RPMI7951 (cell line): ENCODE measurements at places on chromosomes 6 and 20.

DNA sequence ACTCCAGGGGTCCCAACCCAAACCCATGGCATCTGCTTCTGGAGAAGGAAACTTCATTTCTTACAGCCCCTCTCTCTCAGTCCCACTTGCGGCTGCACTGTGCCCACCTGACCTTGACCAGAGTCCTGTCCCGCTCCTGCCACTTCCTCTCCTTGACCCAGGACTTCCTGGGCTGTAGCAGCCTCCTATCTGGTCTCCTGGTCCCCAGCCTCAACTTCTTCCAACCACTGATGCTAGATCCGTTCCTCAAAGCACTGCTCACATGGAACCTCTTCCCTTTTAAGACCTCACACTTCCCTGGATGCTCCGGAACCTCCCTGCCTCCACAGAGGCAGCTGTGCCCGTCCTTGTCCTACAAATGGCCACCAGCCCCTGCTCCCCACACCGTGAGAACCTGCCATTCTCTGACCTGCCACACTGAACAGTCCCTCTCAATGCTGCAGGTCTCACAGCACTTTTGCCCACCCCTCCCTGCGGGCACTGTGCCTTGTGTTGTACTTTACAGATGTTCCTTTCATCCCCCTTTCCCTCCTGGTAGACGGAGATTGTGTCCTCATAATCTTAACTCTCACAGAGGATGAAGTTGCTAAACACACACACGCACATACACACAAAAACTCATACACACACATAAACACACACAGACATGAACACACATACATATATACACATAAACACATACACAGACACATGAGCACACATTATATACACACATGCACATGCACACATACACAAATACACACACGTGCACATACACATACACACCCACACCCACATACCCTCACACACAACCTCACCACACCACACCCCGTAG is 59.6 kb upstream of the NXT1 start:
- no peak for DNase-seq

DNA sequence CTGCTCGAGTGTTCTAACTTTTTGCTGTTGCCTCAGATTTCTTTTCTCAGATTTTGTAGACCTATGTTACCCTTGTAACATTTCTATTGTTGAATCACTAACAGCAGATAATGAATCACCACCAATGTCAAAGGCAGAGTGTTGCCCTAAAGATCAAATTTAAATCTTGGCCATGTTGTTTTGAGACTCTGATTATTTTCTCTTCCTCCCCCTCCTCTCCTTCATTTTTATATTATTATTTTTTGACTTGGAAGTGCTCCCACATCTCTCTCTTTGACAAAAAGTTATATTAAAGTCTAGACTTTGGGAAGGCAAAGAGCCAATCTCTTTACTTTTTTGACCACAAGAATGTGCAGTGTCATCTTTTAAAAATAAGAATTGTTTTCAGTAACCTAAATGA is 422.7 kb downstream of the NKAIN2 start:
- DNase-seq: no peak

DNA sequence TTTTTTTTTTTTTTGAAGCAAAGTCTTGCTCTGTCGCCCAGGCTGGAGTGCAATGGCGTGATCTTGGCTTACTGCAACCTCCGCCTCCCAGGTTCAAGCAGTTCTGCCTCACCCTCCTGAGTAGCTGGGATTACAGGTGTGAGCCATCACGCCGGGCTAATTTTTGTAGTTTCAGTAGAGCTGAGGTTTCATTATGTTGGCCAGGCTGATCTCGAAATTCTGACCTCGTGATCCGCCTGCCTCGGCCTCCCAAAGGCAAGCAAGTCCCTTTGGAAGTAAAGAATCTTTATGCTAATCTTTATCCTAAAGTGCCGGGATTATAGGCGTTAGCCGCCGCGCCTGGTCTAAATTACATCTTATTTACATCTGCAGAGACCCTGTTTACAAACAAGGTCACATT is 1.5 kb downstream of the PSMG4 start:
- no peak for DNase-seq

GRCh38 chr6:45074439-45074838 is 253.7 kb upstream of the RUNX2 start:
- DNase-seq: no peak

DNA sequence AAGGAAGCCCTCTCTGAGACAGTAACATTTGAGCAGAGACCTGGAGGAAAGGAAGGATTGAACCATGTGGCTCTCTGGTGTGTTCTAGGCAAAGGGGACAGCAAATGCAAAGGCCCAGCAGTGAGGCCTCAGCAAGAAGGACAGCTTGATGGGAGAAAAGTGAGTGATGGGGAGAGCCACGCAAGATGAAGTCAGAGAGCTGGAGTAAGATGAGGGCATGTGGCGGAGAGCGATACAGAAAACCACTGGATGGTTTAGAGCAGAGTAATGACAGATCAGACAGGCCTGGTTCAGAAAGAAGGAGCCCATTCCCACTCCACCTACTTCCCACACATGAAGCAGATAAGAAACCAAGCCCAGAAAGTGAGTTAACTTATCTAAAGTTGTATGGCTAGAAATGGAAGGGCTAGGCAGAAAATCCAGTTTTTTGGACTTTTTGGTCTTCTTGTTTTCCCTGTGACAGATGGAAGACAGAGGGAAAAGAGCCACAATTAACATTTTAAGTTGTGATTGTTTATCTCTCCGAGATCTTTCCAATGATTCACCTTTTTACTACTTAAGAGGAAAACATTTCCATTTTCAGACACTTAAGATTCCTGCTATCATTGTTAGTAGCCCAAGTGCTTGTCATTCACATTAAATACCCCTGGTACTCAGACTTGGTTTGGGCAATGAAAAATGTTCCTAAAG is 723 bp upstream of the SNPH start:
- DNase-seq: peak; percentile 39

- peak; percentile 80 for DNase-seq
These were observed 776.4 kb upstream of the NRSN1 start for GRCh38 chr6:23349521-23350147.

- no peak for DNase-seq
These were observed 32.6 kb downstream of the MYT1 start for GRCh38 chr20:64196847-64197306.

DNA sequence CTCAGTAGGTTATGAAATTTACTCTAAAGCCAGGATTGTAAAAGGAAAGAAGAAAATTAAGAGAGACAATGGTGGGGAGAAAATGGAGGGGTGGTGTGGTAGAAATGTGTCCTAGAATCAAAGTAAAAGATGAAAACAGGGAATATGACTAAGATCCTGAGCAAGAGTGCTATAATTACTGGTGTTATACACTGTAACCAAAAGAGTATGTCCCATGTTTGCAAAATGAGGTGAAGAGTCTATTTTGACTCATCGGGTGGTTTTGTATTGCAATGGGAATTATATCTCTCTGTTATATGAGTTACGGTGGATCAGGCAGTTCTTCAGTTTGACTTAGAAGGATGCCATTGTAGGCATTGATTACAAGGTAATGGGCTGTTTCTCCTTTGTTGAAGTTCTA is 8.5 kb downstream of the L3MBTL3 start:
- DNase-seq: no peak

- DNase-seq: no peak
These were observed 177.9 kb downstream of the MBOAT1 start for GRCh38 chr6:20034408-20034769.

- DNase-seq: peak; percentile 13
These were observed 15.1 kb downstream of the TBC1D32 start for GRCh38 chr6:121319112-121319553.

DNA sequence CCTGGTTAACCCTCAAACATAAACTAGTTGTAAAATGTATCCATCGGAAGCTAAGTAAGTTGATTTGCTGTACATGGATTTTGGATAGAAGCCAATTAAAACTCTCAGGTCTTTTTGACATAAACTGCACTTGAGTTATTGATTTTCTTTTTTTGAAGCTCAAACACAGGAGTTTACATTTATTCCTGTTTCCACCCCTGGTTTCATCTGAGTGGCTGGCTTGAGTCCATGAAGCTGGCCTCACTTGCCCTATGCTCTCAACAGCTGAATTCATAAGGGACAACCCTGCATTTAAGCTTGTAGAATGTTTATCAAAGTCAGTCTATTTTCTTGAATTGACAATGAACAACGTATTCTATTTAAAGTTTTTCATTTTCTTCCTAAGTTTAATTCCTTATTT is 58.1 kb upstream of the PLEKHG1 start:
- no peak for DNase-seq

DNA sequence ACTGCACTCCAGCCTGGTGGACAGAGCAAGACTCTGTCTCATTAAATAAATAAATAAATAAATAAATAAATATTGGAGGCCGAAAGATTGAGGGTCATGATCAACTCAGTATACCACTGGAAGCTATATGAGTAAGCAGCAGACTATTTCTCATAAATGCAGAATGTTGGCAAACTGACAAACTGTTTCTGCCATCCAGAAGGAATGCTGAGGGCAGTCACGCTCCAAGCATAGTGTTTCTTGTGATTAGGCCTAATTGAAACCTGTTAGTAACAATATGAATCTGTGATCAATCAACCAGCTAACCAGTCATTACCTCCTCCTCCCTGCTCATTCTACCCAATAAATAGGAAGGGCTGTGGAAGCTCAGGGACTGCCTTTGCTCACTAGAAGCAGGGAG is 15.2 kb upstream of the KCNK15 start:
- peak; percentile 93 for DNase-seq

DNA sequence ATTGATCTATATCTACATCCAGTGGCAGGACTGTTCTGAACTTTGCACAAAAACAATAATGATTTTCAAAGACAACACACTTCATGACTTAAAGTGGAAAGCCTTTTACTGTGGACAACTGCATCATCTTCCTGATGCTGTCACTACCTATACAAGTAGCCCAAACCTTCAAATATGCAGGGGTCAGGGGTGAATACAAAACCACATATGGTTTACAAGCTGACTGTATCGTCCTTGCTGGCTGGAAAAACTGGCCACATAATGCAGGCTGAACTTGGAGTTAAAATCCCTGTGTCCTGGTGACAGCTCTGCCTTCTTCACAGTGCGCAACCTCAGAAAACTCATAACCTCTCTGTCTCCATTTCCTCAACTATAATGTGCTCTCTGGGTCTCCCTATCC is 128.9 kb downstream of the GMDS start:
- DNase-seq: no peak

GRCh38 chr6:3058957-3059356 is 9.3 kb upstream of the RIPK1 start:
- no peak for DNase-seq

DNA sequence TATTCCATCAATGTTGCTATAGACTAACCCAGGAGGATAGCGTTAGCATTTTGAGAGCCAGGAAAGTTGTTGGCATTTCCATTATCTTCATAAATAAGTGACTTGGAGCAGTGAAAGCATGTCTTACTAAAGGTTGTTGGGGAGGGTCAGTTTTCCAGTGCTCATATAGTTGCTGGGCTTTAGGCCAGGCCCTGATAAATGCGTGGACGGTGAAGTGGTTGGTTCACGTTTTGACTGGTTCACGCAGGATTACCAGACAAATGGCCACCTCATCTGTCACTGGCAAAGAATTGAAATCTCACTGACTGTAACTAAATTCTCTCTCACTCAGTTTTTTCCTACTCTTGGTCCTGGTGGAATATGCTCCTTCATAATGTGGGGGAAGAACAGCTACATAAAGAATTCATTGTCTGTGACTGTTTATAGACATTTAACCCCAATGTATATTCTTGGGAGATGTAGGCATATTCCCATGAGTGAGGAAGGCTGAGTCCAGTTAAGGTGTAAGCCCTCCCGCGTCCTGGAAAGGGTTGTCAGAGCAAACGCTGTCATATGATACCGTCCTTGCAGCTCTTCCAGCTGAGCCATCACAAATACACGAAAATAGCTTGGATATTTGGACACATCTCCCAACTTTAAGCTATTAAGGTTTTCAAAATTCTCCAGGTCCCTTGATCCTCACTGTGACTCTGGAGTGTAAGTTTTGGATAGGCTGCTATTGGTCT is 27.8 kb downstream of the LRRC1 start:
- no peak for DNase-seq

- no peak for DNase-seq
These were observed 9.5 kb downstream of the NPEPL1 start for GRCh38 chr20:58702161-58702510.

DNA sequence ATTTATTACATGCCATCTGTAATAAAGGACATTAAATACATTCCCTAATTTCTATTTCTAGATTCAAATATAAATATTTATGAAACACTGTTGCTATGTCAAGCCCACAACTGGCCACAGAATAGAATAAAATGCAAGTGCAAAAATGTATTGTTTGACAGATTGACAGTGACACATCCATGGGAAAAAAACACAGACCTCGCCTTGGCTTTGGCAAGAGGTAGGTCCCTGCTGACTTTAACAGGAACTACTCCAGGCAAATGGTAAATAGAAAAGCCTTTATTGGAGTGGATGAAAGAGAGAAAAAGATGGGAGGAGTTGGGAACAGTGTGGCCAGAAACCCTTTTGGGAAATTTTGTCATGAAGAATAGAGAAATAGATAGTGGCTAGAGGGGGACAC is 622.9 kb downstream of the UTRN start:
- DNase-seq: no peak

- no peak for DNase-seq
These were observed 534.5 kb downstream of the MAFB start for GRCh38 chr20:40154514-40154913.

DNA sequence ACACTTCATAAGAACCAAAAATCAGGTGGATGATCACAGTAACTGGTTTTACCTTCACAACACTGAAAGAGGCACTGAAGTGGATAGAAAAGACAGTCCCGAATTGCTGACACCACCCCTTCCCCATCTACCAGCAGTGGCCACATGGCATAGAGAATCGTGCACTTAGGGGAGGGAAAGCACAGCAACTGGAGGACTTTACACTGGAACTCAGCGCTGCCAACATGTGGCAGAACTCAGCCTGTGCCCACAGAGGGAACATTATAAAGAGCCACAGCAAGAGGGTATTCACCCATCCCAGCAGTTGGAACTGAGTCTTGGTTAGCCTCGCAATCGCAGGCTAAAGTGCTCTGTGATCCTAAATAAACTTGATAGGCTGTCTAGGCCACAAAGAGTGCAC is 6.5 kb upstream of the KIAA1586 start:
- peak; percentile 19 for DNase-seq

DNA sequence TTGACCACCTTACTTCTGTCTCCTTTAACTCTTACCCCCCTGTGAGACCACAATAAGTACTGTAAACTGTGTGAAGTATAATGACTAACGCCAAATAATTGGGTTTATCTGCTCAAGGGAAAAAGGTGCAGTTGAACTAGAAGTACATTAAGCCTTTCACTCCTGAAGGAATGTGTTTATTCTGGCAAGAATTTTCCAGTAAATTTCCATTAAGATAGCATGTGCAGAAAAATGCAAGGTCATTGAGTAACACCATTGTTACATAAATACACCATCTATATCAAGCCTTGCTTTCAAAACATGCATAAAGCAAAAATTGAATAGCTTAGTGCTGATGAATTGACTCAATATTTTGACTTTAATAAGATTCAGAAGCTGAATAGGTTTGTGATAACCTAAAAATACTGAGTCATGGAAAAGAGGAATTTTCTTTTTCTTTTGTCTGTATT is 65.4 kb downstream of the ARHGAP18 start:
- DNase-seq: peak; percentile 63

GRCh38 chr6:93731306-93731705 is 311.9 kb upstream of the EPHA7 start:
- DNase-seq: no peak
